Cardiac fibroblast (primary cell): ENCODE measurements at places on chromosomes 13 and 19.

DNA sequence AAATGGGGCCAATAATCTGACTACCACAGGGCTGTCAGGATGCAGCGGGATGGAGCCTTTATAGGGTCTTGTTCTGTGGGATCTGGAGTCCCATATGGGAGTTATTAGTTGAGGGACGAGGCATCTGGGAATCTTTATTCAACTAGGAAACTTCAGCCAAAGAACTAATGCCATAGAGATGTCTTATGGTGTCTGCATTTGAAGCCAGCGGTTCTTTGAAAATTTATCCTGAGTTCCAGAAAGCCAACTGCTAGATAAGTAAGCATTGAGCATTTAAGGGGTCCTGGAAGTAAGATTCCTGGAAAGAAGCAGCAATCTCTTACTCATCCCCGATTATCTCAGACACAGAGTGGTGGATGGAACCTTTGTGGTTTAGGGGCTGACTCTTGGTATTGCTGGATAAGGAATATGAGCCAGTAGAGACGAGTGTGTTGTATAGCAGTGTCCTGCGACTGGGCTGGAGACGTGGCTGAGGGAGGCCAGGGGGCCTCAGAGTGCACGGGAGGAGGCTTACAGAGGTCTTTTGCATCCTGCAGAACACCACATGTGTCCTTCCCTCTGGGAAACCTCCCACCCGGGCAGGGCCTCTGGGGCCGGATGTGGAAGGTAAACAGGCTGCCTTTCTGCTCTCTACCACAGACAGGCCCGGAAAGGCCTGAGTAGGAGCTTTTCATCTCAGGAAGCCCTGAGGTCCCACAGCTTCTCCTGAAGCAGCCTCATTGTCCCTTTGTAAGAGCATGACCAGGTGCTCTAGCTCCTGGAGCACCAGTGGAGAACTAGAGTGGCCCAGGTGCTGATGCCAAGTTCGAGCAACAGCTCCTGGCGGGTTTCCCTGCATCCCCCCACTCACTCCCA is 28.8 kb downstream of the ACTN4 start:
- DNase-seq = peak; percentile 67

DNA sequence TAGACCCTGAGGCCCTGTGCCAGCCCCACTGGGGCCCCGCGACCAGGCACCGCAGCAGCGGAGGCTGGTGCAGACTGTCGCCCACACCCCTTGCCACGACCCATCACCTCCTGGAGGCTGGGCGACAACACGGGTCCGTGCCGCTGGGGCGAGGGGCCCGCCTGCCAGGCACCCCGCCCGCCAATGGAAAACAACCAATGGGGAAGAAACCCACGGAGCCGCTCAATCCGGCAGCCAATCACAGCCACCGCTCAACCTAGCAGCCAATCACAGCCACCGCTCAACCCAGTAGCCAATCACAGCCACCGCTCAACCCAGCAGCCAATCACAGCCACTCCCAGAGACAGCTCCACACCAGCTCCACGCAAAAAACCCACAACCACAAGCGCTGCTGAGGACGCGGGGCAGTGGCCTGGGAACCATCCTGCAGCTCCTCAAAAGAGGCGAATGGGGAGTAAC is 29.7 kb downstream of the GPX4 start:
- no peak for DNase-seq

- no peak for DNase-seq
Measured at GRCh38 chr13:84658491-84659358, 776.5 kb upstream of the SLITRK1 start.

DNA sequence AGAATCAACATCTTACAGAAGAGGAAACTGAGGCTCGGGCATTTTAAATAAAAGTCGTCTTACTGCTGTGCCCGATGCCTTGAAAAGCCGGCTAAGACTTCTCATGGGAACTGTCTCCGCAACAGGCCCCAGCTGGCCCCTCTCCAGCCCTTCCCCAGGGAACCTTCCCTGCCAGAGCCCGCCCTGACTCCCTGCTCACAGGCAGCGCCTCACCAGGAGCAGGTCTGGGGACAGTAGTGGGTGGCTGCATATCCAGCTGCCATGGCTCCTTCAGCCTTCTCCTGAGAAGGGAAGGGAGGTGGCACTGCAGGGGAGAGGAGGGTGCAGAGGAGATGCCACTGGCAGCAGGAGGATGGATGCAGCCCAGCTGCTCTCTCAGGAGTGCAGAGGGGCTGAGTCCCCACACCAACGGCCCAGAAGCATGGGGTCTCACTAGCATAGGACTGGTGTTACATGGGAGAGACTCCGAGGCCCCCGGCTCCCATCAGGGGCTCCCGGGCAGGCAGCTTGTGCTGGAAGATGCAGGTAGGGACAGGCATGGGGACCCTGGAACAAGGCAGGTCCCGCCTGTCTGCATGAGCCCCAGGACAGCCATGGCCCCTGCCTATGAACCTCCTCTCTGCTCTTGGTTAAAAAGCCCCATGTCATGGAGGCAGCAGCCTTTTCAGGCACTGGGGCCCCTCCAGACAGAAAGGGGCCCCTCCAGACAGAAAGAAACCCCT is 216.4 kb upstream of the SGCG start:
- no peak for DNase-seq

DNA sequence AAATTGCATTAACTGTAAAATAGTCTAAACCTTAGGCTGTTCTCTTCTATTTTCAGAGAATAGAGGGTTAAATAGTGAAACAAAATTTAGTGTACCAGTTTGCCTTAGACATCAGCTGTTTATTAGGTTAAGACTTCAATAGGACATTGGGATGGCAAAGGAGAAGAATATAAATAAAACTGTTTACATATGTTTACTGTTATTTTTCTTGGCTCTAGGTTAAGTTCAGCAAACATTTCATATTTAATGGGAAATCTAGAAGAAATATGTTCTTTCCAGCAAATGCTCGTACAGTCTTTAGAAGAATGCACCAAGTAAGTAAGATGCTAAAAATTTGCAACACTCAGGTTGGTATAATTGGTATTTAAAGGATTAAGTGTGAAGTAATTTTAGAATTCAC is 76.5 kb upstream of the TEX29 start:
- no peak for DNase-seq

DNA sequence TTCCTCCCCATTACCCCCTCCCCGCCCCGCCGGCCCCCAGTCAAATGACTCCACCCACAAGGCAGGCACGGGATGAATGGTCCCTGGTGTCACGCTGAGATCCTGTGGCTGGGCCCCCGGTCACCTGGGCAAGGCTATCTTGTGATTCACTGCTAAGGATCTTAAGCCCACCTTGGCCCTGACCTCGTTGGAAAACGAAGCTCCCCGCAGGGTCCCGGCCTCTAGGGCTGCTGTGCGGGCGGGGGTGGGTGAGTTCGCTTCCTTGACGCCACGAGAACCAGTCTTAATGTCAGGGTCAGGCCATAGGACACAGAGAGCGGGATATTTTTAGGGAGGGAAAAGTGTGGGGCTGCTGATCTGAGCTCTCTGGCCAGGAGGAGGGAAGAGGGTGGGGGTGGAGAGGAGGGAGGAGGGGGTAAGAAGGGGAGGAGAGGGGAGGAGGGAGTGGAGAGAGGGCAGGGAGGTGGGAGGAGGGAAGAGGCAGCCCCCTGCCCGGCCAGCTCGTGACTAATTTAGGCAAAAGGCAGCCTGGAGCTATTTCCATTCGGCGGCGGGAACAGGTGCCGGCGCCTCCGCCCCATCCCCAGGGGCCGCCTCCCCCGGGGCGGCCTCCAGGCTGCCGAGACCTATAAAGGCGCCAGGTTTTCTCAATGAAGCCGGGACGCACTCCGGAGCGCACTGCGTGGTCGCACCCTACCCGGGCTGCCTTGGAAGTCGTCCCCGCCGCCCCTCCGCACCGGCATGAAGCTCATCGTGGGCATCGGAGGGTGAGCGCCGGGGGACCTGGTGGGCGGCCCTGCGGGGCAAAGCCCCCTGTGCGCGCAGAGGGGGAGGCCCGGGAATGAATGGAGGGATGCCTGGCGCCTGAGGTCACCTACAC is at the start of gene NMRK2:
Gene NMRK2, plus strand, starts transcription at position 139 of the 880 bp plus-strand sequence. Its CDS starts 603 bp downstream, at position 742.
- no peak for DNase-seq

- peak; percentile 83 for DNase-seq
Measured at GRCh38 chr19:10864538-10864899, 6.8 kb upstream of the CARM1 start.

DNA sequence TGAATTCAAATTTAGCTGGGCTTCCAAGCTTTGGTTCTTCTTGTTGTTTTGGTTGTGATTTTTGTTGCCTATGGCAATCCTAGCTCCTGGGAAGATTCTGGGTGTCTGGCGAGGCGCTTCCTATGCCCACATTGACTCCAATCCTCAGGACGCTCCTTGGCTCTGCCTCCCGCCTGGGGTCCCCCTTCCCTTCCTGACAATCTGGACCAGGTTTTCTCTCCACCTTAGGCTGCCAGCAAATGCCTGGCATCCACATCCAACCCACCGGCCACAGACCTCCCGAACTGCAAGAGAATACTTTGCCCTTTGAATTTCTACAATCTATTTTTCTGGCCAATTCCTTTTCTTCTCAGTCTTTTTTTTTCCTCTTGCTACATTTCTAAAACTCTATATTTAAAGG is 186.9 kb upstream of the UBL3 start:
- DNase-seq = no peak

DNA sequence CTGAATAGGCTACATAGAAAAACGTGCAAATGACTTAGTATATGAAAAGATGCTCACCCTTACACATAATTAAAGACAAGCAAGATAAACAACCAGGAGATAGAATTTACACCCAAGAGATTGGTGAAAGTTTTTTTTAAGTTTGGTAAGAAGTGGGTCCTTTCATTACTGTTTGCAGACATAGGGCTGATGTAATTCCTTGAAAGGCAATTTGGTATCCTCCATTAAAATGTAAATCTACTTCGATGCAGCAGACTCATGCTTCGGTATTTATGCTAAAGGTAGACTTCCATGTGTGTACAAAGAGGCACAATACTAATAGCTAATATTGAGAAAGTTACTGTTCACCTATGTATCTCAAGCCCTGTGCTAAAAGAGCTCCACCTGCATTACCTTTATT is 33.5 kb downstream of the CNMD start:
- DNase-seq = no peak

GRCh38 chr13:99392470-99393135 is 85.4 kb upstream of the GPR183 start:
- DNase-seq = no peak

- no peak for DNase-seq
Measured at GRCh38 chr19:14943601-14944000, 2.3 kb downstream of the OR7C2 start.

DNA sequence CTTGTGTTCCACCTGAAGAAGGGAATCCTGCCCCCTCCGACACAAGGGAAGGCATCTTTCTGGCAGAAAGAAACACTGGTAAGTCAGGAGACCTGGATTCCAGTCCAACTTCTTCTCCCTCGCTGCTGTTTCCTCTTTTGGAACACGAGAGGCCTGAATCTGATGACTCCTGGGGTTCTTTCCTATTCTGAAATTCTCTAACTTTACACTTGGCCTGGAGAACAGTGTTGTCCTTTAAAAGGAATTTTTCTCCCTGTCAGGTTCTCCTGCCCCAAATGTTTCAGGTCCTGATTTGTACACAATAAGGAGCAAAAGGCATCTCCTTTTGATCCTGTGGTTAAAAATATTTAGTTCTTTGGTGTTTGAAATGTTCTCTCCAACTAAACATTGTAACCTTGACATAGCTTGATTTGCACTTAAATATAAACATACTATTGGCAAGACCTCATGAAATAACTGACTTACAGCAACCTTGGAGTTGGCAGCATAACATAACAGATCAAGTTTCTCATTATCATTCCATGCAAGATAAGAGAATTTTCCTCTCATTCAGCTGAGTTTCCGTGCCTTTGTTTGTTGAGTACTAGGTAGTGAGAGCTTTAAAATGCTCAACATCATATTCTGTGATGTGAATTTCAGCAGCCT is 244.8 kb downstream of the COG6 start:
- no peak for DNase-seq

GRCh38 chr13:98622931-98623331 is 46.0 kb upstream of the STK24 start:
- peak; percentile 14 for DNase-seq

- peak; percentile 51 for DNase-seq
Measured at GRCh38 chr19:14114854-14115253, 2.7 kb downstream of the PRKACA start.

- peak; percentile 25 for DNase-seq
Measured at GRCh38 chr19:961866-962620, 22.1 kb upstream of the WDR18 start.

DNA sequence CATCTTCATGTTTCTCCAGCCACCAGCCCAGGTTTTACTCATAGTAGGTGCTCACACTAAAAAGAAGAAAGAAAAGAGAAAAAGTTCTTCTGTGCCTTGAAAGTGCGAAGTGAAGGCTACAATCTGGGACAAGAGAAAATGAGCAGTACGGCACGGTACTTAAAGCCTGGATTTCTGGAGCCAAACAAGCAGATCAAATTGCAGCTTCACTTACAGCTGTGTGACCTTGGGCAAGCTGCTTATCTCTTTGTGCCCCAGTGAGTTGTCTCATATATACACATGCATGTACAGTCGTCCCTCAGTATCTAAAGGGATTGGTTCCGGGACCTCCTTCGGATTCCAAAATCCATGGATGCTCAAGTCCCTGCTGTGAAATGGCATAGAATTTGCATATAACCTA is 41.8 kb downstream of the GSX1 start:
- no peak for DNase-seq

GRCh38 chr19:34732612-34733211 is 1.3 kb upstream of the ZNF181 start:
- DNase-seq = no peak

- DNase-seq = no peak
Measured at GRCh38 chr13:95382916-95383315, 81.7 kb upstream of the ABCC4 start.

GRCh38 chr19:54435551-54436016 is 13.4 kb upstream of the LENG8 start:
- no peak for DNase-seq

GRCh38 chr19:14505488-14506239 is 9.7 kb upstream of the GIPC1 start:
- peak; percentile 74 for DNase-seq

DNA sequence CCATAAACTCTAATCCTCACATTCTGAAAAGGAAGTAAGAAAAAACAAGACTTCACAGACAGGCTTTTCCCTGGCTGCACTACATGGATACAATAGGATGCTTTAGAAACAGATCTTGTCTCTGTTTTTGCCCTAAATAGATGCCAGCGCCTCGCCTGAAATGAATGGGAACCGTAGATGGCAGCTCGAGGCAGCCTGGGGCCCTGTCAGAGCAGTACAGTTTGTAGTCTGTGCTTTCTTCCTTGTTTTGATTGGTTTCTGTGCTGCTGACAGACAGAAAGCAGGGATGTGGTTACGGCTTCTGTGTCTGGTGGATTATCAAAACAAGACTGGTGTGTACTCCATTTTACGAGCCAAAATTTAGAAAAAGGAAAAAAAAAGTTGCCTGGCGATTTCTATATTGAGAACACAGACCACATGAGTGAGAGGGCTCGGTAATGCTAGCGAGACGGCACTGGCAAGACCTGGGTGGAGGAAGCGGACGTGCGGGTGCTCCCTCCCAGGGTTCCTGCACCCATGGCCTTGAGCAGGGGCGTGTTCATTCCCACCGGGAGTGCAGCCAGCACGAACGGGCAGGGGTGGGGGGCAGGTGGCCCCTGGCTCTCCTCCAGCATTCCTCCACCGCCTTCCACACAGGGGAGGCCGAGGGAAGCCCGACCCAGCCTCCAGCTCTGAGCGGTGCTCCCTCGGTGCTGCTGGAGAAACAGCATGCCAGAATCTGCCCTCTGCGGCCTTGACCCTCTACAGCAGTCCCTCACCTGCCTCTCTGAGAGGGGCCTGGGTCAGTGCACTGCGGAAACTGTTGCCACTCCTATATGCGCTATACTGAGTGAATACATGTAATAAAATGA is 37.6 kb upstream of the C1QTNF9 start:
- DNase-seq = peak; percentile 87

GRCh38 chr13:38766799-38767198 is 79.9 kb downstream of the FREM2 start:
- no peak for DNase-seq
